ENCODE measurements at places on chromosomes 11 and 22.
A peak's percentile ranks its signal among the peaks of the same experiment; 100 is the strongest.

DNA sequence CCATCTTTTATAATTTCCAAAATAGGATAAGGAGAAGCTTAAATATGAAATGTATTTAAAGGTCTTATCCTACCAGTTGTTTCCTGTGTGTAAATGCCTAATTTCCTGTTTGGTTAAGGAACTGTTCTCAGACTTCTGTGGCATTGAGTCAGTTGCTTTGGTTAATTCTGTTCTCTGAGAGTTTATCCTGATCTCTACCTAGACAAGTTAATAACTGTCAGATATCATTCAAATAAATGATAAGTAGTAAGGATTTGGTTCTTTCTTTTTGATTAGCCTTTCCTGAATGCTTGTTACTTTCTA lies 39.5 kb downstream of the CTNND1 start:
- H3K27me3 ChIP-seq = no peaks in the 10 kb centered on the region
- H3K36me3 ChIP-seq = peaks cover 47% of the 10 kb centered on the region
- H3K27ac ChIP-seq = no peak overlapping the region
- peaks cover 26% of the 10 kb centered on the region for H3K4me1 ChIP-seq
- no peak overlapping the region for H3K4me3 ChIP-seq

DNA sequence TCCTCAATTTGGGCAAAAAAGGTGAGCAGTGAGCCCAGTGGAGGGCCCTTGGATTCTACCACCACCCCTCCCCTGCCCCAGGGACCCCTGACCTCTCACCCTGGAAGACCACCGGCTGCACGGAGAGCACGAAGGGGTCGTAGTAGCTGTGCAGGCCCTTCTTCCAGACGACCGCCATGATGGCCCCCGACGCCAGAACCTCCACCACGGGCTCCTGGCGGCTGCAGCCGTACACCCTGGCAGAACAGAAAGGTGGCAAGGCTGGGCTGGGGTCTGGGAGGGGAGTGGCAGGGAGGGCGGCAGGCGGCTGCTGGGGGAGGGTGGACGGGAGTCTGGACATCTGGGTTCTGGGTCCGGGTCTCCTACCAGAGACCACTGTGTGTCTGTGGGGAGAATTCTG lies 23.3 kb downstream of the TMPRSS6 start:
- peaks cover 19% of the 10 kb centered on the region for H3K27me3 ChIP-seq
- H3K4me3 ChIP-seq = no peak overlapping the region
- H3K27ac ChIP-seq = no peak overlapping the region

DNA sequence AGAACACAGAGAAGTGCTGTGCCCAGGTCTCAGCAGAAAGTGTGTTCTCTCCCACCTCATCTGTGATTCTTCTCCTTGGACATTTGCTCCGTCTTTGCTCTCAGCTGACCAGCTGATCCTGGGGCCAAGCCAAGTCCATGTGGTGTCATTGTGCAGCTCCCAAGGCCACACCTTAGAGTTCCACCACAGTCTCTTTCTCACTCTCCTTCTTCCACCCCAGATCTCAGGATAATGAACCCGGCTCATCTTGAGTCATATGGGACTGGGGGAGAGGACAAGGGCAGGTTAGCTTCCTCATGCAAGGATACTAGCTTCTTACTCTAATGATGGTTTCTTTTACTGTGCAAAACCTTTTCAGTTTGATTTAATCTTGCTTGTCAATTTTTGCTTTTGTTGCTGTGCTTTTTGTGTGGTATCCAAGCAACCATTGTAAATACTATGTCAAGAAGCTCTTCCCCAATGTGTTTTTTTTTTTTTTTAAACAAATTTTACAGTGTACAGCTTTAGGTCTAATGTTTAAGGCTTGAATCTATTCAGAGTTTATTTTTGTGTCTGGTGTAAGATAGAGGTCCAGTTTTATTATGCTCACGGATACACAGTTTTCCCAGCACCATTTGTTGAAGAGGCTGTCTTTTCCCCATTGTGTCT lies 75.0 kb upstream of the OR4B1 start:
- peaks cover 22% of the 10 kb centered on the region for H3K36me3 ChIP-seq
- no peak overlapping the region for H3K4me3 ChIP-seq
- no peaks in the 10 kb centered on the region for H3K27me3 ChIP-seq
- no peaks in the 10 kb centered on the region for H3K4me1 ChIP-seq

GRCh38 chr11:60887556-60887955 lies 18.8 kb downstream of the PRPF19 start:
- H3K4me1 ChIP-seq = peaks cover 7% of the 10 kb centered on the region
- no peak overlapping the region for H3K4me3 ChIP-seq
- H3K36me3 ChIP-seq = peaks cover 10% of the 10 kb centered on the region
- DNase-seq = no peak

DNA sequence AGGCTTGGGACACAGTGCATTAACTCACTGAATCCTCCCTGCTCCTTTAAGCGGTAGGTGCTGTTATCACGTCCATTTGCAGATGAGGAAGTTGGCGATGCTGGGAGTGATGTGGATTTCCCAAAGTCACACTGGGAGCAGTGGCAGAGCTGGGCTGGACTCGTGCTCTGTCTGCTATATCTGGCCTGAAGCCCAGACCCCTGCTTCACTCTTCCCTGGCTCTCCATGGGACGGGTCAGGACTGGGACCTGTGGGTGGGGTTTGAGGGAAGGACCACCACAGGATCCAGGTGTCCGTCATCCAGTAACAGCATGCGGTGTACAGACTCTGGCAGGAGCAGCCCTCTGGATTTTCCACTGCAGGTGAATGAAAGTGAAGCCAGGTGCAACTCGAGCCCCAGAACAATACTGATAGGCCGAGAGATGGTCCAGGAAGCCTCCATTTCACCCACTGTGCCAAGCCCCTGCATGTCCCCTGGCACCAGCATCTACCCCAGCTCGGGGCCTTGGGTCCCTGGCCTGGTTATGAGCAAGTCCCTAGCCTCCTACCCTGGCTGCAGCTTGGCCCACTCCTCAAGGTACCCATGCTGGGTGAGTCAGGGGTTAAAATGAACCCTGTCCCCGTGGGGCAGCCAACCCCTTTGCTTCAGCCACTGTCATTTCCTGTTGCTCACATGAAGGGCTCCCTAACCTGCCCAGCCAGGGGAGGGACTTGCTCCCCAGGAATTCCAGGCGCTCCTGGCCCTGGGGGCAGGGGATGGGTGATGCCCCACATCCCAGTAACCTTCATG lies 4.2 kb downstream of the USP2 start:
- no peak for DNase-seq
- peaks cover 30% of the 10 kb centered on the region for H3K4me1 ChIP-seq
- no peak overlapping the region for H3K4me3 ChIP-seq
- no peak overlapping the region for H3K27ac ChIP-seq
- peaks cover 18% of the 10 kb centered on the region for H3K27me3 ChIP-seq
- H3K36me3 ChIP-seq = no peaks in the 10 kb centered on the region

GRCh38 chr22:43481568-43482317 lies 69.9 kb downstream of the MPPED1 start:
- no peak overlapping the region for H3K4me3 ChIP-seq
- H3K36me3 ChIP-seq = no peaks in the 10 kb centered on the region
- H3K27ac ChIP-seq = no peak overlapping the region
- no peaks in the 10 kb centered on the region for H3K4me1 ChIP-seq
- DNase-seq = no peak

- peak overlapping the region; percentile 39 for H3K27ac ChIP-seq
- H3K4me1 ChIP-seq = peaks cover 16% of the 10 kb centered on the region
- H3K4me3 ChIP-seq = no peak overlapping the region
- no peaks in the 10 kb centered on the region for H3K27me3 ChIP-seq
- peaks cover 6% of the 10 kb centered on the region for H3K36me3 ChIP-seq
Observed at GRCh38 chr11:108819957-108820356, 155.1 kb downstream of the DDX10 start.

DNA sequence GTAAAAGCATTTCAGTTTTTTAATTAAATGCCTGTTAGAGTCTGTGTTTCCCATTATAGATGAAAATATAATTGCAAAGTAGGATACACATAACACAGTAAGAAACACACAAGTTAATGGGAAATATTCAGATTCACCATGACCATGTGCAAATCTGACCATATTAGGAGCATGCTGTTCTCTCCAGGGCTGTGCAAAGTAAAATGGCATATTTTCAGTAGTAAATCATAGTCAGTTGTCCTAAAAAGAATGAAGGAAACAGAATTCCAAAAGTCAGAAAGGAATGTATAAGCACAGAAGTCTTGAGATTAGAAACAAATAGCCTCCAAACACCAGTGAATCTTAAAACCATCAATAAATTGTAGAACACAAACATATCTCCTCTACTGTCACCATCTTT lies 44.4 kb downstream of the CNTN5 start:
- no peak for DNase-seq
- no peaks in the 10 kb centered on the region for H3K36me3 ChIP-seq
- peaks cover 22% of the 10 kb centered on the region for H3K4me1 ChIP-seq
- H3K27ac ChIP-seq = no peak overlapping the region

GRCh38 chr11:2835296-2835695 lies 50.3 kb downstream of the CDKN1C start:
- no peak overlapping the region for H3K4me3 ChIP-seq
- H3K27me3 ChIP-seq = peaks cover 19% of the 10 kb centered on the region
- peaks cover 33% of the 10 kb centered on the region for H3K4me1 ChIP-seq
- H3K36me3 ChIP-seq = no peaks in the 10 kb centered on the region
- DNase-seq = no peak

- H3K27me3 ChIP-seq = peaks cover 79% of the 10 kb centered on the region
- no peaks in the 10 kb centered on the region for H3K36me3 ChIP-seq
- H3K27ac ChIP-seq = no peak overlapping the region
- no peak for DNase-seq
Observed at GRCh38 chr11:31814176-31814868, 3.2 kb upstream of the PAX6 start.

DNA sequence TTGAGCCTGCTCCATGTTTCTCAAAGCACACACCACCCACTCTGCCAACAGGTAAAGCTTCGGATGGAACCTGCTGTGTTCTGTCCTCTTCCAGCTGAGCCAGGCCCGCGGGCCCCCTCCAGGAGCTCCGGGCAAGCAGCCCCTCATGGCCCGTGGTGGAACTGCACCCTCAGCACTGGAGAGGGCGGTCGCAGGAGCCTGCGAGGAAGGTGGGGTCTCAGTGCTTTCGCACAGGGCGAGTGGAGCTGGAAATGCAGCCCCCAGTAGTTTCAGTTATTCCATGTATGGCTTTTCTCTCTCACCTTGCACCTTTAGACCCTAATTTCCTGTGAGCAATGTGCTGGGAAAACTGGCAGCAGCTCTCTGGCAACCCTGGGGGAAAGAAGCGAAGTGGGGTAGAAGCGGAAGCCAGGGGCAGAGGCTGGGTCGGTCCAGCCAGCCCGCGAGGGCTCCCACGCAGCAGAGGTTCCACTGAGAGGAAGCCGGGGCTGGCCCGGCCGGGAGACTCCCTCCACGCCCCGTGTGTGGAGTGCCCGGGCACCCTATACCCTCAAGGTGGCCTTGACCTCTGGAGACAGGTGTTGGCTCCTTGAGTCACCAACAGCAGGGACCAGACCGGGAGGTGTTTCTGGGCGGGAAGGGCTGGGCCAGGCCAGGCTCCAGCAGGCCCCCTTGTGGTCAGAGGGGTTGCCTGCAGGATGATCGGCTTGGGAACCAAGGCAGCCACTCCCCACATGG lies 119.9 kb upstream of the TMEM45B start:
- H3K4me3 ChIP-seq = peak overlapping the region; percentile 72
- peaks cover 56% of the 10 kb centered on the region for H3K27me3 ChIP-seq
- H3K27ac ChIP-seq = peak overlapping the region; percentile 17
